ENCODE measurements at places on chromosomes 7 and 10.

DNA sequence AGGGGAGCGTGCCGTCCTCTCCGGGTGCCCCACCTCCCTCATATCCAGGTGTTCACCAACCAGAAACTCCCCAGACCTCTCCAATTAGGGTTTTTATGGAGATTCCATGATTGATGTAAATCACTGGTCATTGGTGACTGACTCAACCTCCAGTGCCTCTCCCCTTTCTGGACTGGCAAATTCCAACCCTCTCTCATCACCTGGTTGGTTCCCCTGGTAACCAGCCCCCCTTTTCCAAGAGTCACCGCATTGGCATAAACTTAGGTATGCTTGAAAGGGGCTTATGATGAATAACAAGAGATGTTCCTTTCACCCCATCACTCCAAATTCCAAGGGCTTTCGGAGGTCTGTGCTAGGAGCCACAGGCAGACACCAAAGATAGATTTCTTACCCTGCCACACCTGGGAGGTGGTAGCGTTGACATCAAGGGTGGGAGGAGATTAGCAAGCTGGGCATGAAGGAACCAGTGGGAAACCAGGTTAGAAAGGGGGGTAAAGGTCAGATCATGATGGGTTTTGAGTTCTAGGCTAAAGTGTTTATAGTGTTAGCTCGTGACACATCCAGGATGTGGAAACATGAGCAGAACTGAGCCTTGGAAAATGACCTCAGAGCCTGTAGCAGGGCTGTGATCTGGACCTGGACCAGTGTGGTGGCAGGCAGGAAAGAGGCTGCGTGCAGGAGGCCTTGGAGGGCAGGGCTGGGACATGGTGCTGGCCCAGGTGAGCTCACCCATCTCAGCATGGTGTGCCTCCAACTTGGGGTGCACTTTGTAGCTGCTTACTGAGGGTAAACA is 45.1 kb downstream of the CAMK1D start:
- DNase-seq: peak; percentile 9

- DNase-seq: no peak
Measured at GRCh38 chr7:29045258-29046086, 87.3 kb upstream of the TRIL start.

- no peak for DNase-seq
Measured at GRCh38 chr10:97831259-97831658, 18.4 kb upstream of the GOLGA7B start.

DNA sequence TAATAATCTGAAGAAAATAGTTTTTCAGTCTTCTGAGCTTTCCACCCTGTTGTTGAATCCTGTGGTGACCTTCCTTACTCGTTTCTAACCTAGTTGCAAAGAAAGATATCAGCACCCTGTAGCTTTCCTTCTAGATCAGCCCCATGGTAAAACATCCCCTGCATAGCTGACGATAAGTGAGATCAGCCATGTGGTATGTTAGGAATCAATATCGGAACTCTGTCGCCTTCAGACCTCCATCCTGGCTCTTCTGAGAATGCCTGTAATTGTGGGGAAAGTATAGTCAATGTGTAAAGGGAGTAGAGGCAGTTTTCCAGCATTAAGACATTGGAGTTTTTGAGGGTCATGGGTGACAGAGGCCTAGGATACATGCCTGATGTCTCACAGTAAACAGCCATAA is 151.8 kb downstream of the LRRC4 start:
- DNase-seq: no peak

GRCh38 chr7:87878208-87878735 is 2.0 kb downstream of the DBF4 start:
- no peak for DNase-seq

DNA sequence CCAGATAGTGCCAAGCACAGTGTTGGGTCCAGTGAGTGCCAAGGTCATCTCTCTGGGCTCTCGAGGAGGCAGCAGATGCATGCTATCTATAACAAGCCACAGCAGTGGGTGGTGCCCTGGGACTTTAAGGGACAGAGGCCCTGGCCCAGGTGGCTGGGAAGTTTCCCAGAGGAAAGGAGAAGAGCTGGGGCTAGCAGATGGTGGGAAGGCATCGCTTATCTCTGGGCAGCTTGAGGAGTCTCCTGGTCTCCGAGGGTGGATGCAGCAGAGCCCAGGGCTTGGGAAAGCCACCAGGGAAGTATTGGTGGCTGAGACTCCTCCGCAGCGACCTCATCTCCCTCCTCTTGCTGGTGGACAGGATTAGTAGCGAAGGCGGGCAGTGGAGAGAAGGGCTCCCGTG is 63.4 kb upstream of the LRRC4 start:
- no peak for DNase-seq

GRCh38 chr10:133044401-133044811 is 43.3 kb upstream of the ADGRA1 start:
- no peak for DNase-seq

- DNase-seq: no peak
Measured at GRCh38 chr7:2820508-2820934, 23.6 kb downstream of the GNA12 start.

DNA sequence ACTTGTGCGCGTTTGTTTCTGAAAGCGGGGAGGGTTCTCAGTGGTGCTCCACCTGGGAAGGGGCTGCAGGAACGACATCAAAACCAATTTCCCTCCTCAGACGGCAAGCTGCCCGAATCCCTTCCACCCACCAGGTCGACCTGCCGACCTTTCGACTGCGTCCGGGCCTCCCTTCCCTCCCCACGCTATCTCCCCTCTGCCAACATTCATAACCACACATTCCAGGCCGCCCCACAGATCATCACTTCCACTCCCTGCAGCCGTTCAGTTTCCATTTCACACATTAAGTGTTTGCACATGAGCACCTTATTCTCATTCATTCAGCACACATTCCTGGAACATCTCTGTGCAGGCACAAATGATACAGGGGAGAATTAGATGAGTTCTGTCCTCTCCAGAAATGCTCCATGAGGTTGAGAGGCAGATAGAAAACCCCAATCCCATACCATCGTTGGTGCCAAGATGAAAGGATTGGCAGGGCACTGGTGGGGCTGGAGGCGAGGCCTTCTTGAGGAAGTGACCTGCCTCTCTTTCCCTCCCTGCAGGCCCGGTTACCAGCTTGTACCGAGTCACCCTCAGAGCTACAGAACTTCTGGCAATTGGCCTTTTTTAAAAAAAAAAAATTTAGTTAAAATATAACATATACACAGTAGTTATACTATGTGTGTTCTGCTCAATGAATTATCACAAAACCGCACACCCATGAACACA is 70.0 kb downstream of the MINDY4 start:
- DNase-seq: no peak

DNA sequence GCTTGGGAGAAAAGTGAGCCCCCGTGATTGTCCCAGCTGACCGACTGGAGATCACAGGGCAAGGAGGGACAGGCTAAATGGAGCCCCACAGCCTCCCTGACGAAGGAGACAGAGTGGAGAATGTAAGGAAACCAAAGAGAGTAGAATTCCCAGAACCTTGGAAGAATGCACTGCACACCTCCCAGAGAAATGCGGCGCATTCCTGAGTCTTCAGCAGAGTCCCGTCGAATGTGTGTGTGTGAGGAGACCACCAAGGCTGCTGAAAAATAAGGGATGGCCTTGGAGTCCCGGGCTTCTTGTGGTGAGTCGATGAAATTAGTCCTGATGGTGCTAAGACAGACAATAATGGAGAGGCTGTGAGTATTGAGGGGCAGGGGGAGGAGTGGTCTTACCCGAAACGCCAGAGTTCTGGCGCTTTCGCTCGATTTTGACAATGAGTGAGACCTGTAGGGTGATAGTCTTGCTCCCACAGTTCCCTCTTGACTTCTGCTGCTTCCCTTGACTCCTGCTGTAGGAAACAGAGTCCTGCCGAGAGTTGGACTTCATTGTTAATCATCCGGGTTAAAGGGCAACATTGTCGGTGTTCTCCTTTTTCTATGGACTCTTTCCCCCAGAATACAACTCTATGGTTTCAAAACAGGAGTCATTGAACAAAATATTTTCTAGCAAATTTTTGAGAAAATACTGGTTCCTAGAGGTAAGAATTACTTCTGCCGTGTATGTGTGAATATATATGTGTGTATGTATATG is 103.2 kb downstream of the CNNM2 start:
- peak; percentile 20 for DNase-seq

DNA sequence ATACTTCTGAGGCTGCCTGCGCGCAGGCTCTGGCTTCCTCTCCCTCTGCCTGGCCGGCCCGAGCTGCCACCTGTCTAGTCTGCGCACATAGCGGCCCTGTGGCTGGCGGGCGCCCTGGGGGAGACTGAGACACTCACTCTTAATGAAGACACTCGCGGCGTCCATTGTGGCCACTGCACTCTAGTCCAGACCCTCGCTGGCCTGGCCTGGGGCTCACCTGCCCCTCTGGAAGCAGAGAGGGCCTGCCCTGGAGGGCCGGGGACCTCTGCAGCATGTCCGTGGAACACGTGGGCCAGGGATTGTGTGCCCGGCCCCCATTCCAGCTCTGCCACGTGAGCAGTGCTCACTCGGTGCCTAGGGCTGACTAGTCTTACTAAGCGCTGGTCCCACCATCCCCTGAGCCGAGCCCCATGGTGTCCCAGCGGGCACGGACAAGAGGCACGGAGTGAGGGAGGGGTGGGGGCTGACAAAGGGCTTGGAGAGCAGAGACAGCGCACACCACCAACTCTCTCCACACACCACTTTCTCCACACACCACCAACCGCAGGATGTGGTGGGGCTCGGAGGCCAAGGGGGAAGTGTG is 149.3 kb downstream of the ELFN1 start:
- DNase-seq: no peak

DNA sequence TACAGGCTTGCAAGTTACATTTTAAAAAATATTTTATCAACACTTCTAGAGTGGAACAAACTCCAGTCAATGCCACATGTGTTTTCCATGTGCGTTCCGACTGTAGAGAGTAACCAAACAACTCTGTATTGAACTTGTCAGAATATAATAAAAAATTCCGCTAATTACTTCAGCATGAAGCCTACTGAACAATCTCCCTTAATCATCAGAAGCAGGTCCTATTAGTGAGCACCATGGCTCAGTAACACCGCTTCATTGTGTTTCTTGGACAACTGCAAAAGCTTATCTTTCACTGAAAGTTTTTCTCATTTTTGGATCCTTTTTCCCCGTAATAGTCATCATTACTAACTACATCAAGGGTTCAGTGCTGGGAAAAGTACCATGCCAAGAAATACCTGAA is 117.0 kb downstream of the MKX start:
- no peak for DNase-seq

- no peak for DNase-seq
Measured at GRCh38 chr7:67588631-67589030, 592.0 kb downstream of the TYW1 start.

DNA sequence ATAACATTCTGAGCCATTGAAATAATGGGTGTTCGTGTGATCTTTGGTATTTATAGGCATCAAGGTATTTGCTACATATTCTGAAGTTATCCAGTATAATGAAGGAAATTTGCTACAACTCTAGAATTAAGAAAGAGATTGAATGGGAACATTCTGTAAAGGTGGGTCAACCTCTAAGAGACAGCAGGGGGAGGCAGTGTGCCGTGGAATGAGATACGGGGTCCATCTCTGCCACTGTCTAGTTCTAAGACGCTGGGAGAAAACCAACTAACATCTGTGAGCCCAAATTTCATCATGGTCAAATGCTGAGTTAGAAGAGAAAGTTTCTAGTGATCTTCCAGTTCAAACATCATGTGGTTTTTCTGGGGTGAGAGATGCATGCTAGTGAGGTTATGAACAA is 368.9 kb downstream of the SORCS1 start:
- DNase-seq: peak; percentile 78

DNA sequence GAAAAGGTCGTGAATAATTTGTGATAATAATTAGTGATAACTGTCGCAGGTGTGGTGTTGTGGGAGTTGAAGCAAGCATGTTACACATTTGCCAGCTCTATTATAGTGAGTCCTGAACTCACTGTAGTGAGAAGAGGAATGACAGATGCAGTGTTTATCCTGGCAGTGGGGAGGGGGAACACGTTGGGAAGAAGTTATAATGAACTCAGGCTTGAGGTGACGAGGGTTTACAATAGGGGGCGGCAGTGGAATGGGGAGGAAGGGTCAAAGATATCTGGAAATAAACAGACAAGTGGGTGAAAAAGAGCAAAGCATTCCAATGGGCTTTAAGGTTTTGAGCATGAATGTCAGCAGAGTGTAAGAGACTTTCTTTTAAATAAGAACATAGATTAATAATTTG is 49.6 kb downstream of the ITPRID1 start:
- DNase-seq: no peak

- peak; percentile 21 for DNase-seq
Measured at GRCh38 chr10:111083222-111084095, 6.6 kb downstream of the ADRA2A start.

- DNase-seq: no peak
Measured at GRCh38 chr10:44020322-44021111, 364.4 kb downstream of the CXCL12 start.

DNA sequence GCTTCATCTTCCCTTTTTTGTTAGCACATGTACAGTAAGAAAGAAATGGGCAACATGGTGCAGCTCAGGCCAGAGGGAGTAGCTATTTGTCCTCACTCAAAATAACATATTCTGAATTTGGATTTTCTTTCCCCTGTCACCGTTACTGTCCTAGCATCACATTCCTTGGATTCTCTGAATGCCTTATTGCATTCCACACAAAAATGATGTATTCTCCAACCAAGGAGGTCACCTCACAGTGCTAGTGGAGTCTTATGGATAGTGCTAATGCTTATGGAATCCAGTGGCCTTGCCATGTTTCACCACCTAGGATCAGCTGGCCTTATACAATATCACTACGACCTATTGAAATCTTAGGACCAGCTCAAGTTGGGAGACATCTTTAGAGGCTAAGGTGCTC is 7.2 kb downstream of the PRSS58 start:
- no peak for DNase-seq

- DNase-seq: no peak
Measured at GRCh38 chr7:148083448-148083847, 507.1 kb upstream of the C7orf33 start.

GRCh38 chr10:124864421-124865193 is 63.0 kb downstream of the ABRAXAS2 start:
- no peak for DNase-seq

DNA sequence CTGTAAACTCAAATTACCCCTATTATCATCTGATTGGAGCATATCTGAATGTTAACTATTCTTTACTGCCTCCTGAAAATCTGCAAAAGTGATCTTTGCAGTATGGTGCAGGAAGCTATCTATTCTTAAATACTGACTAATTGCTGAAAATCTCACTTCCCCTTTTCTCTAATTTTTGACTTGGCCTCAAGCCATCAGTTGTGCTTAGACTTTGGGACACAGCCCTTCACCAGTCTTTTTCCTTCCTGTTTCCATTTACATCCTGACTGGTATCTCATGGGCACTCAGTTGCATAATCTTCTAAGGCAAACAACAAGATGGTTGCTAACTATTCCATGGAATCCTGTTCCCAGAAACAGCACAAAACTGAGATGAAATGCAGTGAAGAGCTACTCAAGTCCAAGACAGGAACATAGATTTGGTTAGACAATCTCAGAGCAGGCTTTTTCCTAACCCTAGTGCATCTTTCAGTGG is 228.5 kb downstream of the SORCS1 start:
- no peak for DNase-seq

- DNase-seq: peak; percentile 53
Measured at GRCh38 chr7:128939861-128940410, 2.2 kb downstream of the IRF5 start.

DNA sequence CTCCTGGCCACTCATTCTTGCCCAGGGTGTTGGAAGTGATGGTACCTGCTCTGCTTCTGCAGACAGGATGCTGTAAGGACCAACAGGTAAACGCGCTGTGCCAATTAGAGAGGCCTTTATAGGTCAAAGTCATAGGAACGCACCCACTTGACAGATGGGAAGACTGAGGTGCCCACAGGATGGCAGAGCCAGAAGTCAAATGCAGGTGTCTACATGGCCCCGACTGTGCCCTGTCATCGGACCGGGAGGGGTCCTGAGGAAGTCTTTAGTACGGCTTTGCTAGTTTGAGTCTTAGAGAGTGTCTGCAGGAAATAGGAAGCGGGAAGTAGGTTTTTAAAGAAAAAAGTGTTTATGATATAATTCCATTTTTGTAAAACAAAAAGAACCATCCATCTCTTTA is 57.3 kb downstream of the HK1 start:
- DNase-seq: no peak

Data from H7 (cell line).